ENCODE measurements at places on chromosomes 1 and 21. TPM values are rescaled to one million over a fixed set of nuclear protein-coding genes. Genes with fewer than 3 reads are reported as not detected.
A peak's percentile ranks its signal among the peaks of the same experiment; 100 is the strongest.

DNA sequence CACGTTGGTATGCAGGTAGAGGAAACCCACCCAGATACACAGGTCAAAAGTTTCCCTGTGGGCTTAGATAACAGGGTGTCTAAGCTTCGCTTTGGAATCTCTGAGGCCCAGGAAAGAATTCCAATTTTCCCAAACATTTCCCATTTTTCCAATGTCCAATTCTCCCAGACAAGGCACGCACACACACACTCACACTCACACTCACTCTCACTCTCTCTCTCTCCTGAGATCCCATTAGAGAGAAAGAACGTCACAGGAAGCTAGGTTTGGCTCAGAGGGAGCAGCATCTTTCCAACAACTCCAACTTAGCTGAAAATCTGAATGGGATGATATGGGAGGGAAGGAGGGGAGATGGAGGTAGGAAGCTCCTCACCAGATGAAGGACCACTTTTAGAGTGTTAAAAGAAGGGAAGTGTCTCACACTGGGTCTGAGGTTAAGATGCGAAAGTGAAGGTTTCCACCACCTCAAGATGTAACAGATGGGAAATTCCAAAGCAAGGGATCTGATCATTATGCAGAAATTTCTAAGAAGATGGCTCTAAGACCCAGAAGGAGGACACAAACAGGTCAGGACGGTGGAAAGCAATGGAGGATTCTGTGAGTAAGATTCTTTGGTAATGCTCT lies 63.5 kb downstream of the GNG12 start:
- no peak for DNase-seq

- DNase-seq: no peak
These were observed 175.7 kb downstream of the VPS13D start for GRCh38 chr1:12405325-12406210.

DNA sequence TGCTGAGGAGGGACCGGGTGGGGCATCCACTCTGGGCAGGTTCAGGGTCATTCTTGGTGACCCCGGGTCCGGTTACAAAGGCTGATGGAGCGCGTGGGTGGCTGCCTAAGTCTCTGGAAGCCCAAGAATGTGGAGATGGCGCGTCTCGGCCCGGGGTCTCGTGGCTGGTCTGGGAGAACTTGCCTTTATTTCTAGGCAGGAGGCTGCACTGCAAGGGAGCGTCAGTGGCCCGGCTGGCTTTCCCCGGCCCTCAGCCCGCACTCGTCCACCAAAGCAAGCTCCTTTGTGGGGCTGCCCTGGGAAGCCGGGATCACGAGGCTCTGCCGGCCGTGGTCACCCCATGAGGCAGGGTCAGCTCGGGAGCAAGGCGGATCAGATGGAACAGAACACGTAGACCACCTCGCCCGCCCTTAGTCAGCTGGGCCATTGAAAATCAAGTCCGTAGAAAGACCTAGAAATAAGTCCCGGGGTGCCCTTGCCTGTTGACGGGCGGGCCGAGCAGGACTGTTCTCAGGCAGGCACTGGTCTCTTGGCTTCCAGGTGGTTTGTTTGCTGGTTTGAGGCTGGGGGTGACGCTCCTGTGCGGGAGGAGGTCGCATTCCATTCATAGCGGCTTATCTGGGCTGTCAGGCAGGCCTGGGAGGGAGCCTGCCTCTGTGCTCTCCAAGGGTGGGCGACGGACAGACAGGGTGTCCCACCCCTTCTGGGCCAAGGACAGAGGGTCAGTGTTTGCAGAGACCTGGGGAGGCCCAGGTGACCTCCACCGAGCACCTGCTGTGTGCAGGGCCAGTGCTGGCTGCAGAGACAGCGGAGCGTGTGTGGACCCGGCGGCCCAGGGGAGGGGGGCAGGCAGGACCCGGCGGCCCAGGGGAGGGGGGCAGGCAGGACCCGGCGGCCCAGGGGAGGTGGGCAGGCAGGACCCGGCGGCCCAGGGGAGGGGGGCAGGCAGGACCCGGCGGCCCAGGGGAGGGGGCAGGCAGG lies 25.8 kb downstream of the COL18A1 start:
- no peak for DNase-seq

IL6R gene
- total RNA-seq: 16.1 TPM

OR10Z1 gene
- total RNA-seq: not detected

DNA sequence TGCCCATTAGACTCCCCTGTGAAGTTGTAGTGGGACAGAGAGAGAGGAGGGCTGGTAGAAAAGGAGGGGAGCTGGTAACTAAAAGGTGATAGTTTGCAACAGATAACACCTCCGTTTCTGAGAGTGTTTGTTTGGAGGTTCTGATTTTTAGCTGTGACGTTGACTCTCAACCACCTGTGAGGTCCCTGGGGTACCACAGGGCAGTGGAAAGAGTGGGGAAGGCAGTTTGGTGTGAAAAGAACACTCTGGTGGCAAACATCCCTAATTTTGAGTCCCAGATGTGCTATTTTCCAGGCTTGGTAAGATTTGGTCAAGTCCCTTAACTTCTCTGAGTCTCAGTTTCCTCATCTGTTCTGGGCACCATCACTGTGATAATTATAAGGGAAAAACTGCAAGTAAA lies 29.3 kb downstream of the RAB3B start:
- no peak for DNase-seq

GRCh38 chr1:44694863-44695478 lies 20.5 kb downstream of the ARMH1 start:
- no peak for DNase-seq

- DNase-seq: no peak
These were observed 8.8 kb upstream of the GBP6 start for GRCh38 chr1:89355056-89355455.

- DNase-seq: no peak
These were observed 4.3 kb downstream of the GBP2 start for GRCh38 chr1:89121641-89122040.

- DNase-seq: peak; percentile 48
These were observed 807 bp downstream of the CEP85 start for GRCh38 chr1:26234644-26235370.

GRCh38 chr1:95426772-95427171 lies 192.8 kb downstream of the RWDD3 start:
- DNase-seq: no peak

- DNase-seq: no peak
These were observed 24.6 kb upstream of the SLC2A1 start for GRCh38 chr1:42983253-42983652.

DNA sequence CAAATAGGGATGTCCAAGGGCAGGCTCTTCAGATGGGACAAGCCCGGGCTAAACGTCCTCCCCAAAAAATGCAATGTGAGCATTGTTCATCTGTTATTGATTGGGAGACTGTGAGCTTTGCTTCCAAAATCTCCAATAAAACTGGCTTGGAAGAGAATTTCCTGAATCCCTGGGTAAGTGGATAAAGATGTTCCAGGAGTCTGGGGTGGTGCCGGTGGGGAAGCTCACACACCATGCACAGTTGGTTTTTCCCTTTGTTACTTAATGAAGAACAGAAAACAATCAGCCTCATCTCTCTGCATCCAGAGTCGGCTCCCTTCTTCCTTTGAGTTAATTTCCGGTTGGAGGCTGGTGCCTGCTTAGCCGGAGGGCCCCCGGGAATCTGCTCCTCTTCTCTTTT lies 72.1 kb upstream of the ZBTB40 start:
- DNase-seq: no peak

DNA sequence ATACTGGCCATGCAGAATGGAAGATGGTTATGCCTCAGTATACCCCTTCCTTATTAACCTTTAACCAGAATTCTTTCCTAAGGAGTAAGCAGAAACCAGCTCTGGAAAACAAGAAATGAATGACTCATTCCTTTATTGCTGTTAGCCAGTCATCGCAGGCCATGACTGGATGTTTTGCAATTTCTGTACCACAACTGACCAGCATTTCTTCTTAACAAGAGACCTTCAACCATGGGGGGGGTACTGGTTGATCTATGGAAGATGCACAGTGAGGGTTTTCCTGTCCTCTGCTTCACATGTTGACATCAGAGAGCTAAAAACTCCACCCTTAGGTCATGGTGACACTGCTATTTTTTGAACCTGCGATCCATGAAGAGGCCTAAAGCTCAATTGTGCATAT lies 28.0 kb upstream of the RNF2 start:
- DNase-seq: peak; percentile 83

C4BPA gene
- total RNA-seq: not detected

CCDC28B gene
- total RNA-seq: 4.7 TPM

DNA sequence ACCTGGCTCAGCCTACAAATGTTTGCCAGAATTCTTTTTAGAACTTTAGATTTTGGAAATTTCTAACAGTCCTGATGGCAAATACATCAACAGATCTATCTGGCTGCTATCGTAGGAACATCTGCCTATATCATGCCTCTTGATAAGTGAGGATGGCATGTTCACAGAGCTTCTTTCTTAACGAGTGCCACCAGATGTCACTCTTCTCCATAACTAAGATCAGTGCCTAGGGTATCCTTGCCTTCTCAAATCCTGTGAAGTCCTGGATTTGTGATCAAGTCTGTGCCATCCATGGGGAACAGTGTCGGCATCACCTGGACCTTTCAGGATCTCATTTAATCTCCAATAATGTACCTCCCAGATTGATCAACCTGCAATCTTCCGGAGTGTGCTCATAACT lies 36.5 kb upstream of the CD5L start:
- DNase-seq: peak; percentile 67

EVA1C gene
- 16.1 TPM for total RNA-seq

TNN gene
- total RNA-seq: not detected

DNA sequence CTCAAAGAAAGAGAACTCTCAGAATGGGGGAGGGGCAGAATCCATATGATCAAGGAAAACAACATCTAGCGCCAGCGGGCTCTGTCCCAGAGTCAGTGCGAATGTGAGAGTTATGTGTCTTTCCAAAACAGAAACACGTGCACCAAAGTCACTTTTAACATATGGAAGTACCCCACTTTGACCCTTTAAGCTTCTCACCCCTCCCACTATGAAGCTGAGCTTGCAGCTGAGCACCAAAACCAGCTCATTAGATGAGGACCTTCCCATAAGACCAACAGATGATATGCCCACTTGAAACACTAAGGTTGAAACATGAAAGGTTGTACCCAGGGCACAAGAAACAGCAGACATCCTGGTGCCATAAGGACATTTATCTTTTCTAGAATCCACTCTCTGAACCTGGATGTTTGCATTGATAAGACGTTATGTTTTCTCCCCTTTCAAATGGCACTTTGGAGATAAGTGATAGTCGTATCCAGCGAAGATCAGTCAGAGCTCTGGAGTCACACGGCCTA lies 171.0 kb downstream of the TGFBR3 start:
- DNase-seq: no peak

GRCh38 chr1:22341791-22342605 lies 109.7 kb upstream of the ZBTB40 start:
- peak; percentile 40 for DNase-seq

- DNase-seq: no peak
These were observed 112.1 kb downstream of the ST6GALNAC3 start for GRCh38 chr1:76186554-76187170.

DNA sequence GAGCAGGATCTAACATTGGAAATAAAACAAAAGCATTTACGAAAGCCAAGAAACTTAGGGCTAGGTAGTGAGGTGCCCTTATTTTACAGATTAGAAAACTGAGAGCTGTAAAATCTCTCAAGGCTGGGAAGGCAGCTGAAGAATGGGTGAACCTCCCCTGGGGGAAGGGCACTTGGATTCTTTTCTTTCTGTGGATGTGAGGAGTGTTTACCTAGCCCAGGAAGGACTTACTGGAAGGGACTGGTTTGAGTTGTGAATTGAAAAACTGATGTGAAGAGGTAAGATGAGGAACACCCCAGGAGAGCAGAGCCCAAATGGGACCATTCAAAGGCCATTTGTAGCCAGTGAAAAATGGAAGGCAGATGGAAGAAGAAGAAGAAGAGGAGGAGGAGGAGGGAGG lies 74.7 kb upstream of the NGF start:
- no peak for DNase-seq

All from PC-3 (cell line).